ENCODE measurements at places on chromosomes 11 and 22. TPM values are rescaled to one million over a fixed set of nuclear protein-coding genes. Genes with fewer than 3 reads are reported as not detected.

Gene DYNC2H1
- 3.9 TPM for total RNA-seq

Gene BSX
- not detected for total RNA-seq

DNA sequence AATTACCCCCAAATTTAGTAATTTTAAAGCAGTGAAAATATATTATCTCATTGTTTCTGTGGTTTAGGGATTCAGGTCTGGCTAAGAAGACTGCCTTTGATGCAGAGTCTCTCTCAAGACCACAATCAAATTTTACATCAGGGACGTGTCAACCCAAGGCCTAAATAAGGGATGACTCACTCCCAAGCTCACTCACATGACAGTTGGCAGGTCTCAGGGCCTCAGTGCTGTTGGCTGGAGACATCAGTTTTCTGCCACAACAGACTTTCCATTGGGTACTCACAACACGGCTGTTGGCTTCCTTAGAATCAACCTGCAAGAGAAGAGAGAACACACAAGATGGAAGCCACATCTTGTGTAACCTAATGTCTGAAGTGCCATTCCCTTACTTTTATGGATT is 377.3 kb downstream of the FAM181B start:
- DNase-seq: no peak

- no peak for DNase-seq
These were observed 233.4 kb downstream of the INSC start for GRCh38 chr11:15347969-15348734.

DNA sequence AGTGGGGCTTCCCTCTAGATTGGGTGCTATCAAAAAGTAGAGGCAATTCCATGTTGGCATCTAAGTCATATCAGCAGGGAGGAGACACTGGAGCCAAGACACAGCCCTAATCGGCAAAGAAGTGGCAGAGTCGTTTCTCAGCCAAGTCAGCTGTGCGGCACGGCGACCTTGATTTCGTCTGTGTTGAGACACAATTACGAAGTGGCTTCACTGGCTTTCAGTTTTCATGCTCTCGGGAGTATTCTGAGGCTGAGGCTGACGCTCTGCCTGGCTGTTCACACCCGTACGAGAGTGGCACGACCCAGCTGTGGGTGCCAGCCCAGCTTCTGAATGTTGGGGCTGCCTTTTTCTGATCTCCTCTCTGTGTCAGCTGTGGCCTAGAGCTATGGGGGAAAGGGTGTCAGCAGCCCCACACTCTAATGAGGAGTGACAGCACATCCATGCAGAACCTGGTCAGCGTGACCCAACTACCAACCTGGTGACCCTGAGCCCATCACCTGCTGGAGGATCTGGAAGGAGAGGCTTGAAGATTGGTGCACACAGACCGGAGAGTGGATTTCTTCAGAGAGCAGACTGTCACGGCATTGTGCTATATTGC is 105.7 kb upstream of the TMEM45B start:
- DNase-seq: no peak

Gene CARD10
- 50.4 TPM for total RNA-seq

- no peak for DNase-seq
These were observed 72.8 kb downstream of the SFI1 start for GRCh38 chr22:31569126-31569525.

DNA sequence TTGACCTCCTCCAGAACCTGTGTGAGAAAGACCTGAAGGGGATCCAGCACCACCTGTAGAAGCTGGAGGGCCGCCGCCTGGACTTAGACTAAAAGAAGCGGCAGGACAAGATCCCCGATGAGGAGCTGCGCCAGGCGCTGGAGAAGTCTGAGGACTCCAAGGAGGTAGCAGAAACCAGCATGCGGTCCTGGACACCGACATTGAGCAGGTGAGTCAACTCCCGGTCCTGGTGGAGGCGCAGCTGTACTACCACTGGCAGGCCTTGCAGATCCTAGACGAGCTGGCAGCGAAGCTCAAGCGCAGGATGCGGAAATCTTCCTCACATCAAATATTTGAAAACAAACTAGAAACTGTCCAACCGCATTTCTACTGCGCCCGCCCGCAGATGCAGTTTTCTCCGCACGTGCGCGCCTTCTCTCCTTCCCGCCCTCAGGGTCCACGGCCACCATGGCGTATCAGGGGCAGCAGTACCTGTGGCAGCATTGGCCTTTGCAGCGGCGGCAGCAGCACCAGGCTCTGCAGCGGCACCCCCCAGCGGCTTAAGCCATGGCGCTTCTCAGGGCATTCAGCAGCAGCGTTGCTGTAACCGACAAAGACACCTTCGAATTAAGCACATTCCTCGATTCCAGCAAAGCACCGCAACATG is 10.2 kb downstream of the CLDN25 start:
- no peak for DNase-seq

DNA sequence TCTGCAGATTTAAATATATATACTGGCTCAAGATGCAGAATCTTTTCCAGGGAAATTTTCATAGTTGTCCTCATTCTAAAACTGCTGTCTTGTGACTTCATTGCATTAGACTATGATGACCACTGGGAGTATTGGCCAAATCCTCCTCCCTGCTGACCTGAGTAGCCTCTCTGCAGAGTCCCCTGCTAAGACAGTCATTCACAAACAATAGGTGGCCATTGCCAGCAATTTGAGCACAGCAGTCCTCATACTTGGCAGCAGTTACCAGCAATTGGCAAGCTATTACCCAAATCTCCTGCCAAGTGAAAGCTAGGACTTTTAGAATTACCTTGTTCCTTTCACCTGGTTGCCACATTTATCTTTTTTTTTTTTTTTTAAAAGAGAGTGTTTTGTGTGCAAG is 325.8 kb downstream of the FAT3 start:
- no peak for DNase-seq

Gene RBM4
- total RNA-seq: 102 TPM

GRCh38 chr22:20864186-20864908 is 5.5 kb downstream of the SNAP29 start:
- DNase-seq: no peak

Gene OR51A2
- not detected for total RNA-seq
